Activated naive CD8-positive, alpha-beta T cell treated with anti-CD3 and anti-CD28 coated beads for 36 hours (primary cell): ENCODE measurements at places on chromosomes 16 and 17. TPM values are rescaled to one million over a fixed set of nuclear protein-coding genes. Genes with fewer than 3 reads are reported as not detected.

SYNGR3 gene
- total RNA-seq = 3.5 TPM

CEP295NL gene
- 0.19 TPM for total RNA-seq

UBN1 gene
- total RNA-seq = 30.1 TPM

ARHGAP23 gene
- total RNA-seq = 0.66 TPM

ZNF423 gene
- total RNA-seq = not detected

TSNAXIP1 gene
- total RNA-seq = 0.70 TPM

GRCh38 chr17:38353086-38353604 is 1.5 kb downstream of the SOCS7 start:
- no peak for DNase-seq

- DNase-seq = peak; percentile 27
Measured at GRCh38 chr17:31310886-31311285, 3.0 kb downstream of the EVI2B start.

- no peak for DNase-seq
Measured at GRCh38 chr17:77150196-77150595, 9.4 kb downstream of the SEC14L1 start.

GRCh38 chr16:87956365-87957231 is 5.4 kb downstream of the BANP start:
- peak; percentile 75 for DNase-seq

DNA sequence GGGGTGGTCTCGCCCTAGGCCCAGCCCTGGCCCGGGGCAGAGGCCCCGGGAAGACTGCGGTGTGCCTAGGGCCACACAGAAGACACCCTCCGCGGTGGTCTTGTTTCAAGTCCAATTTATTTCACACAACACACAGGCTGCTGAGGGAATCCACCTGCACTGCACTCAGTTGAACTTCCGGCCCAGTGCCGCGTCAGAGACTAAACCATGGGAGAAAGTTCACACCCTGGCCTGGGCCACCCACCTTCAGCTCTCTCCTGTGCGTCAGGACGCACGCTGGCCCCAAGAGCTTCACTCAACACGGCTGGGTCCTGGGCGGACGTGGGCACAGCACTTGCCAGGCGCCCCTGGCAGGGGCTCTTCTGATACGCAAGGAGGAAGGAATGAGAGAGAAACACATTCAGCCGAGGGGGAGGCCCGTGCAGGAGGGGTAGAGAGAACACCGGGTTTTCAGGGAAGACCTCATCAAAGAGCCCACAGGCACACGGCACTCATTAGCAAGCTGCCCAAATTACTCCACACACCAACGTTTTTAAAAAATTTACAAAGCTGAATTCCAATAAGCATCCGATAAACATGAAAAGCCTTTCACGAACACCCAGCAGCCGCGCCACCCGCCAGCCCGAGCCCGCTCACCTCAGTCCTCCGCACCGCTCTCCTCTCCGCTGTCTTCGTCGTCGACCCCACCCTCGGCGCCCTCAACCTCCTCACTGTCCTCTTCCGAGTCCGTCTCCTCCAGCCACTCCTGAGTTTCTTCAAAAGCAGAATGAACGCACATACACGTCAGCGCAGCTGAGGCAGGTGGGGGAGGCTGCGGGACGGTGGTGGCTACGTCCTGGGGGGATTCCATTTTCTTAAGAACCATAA is 57.8 kb downstream of the KLHDC4 start:
- DNase-seq = no peak

GRCh38 chr17:51707216-51707615 is 446.9 kb downstream of the UTP18 start:
- DNase-seq = no peak

DNA sequence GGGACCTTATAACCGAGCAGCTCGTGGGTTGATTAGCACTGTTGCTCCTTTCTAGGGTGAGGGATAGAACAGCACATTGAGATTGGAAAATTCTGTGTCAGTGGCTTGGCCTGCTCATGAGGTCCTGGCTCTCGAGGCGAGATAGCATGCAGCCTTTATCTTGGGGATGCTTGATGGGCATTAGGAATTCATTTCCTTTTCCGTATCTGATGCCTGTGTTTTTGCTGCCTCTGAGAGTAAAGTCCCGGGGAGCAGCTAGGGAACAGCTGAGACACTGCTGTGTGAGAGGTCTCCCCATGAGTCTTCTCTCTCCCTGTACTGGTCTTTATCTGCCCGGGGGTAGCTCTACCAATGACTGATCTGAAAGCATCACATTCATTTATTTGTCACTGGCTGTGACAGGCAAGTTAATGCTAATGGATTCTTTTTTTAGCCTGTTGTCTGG is 14.5 kb downstream of the MSI2 start:
- DNase-seq = no peak

DNA sequence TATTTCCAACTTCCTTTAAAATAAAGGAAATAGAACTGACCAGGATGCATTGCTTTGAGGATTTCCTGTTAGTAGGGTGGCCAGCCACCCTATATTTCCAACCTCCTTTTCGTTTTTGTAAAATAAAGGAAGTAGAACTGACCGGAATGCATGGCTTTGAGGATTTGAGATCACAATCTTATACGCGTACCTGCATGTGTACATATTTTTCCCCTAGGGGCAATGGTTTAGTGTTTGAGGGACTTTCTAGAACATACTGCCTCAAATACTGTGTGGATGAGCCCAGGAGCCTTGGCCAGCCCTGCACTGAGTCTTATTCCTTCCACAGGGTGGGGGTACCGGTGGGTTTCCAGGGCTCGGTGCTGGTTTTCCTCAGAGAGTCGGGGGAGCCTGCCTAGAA is 25.6 kb downstream of the MAPK8IP3 start:
- no peak for DNase-seq

- DNase-seq = peak; percentile 65
Measured at GRCh38 chr16:70430667-70431536, 8.0 kb downstream of the ST3GAL2 start.

DNA sequence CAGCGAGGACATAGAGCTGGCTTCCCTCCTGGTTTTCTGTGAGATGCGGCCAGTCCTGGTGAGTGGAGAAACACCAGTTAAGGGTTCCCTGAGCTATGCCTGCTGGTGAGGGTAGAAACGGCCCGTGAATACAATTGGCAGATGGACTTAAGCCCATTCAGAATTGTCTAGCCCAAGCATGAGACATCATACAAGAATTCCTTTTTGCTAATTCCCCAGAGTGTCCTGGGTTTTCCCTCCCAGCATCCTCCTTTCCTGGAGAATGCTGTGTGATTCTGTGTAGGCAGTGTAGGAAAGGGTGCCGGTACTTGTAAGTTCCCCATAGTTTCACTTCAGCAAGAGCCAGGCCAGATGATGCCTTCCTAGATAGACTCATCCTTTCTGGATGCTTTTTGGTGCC is 65.1 kb downstream of the SDR42E1 start:
- DNase-seq = no peak

DNA sequence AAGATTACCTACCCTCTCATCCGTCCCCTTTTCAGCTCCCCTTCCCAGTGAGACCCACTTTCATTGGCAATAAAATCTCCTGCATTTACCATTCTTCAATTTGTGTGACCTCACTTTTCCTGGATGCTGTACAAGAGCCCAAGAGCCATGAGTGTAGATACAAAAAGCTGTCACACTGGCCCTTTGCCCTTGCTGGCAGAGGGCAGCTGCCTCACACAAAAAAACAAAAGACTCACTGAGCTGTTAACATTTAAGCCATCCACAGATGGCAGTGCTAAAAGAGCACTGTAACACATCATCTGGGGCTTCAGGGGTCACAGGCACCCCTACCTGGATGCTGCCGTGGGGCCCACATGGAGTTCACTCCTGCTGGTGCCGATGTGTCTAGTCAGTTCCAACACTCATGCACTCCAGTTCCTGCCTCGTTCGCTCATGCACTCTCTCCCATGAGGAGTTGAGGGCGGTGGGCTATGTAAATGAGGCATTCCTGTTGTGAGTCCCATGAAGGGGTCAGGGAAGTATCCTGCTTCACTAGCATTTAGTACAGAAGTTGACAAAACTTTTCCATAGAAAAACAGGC is 123.1 kb downstream of the CA10 start:
- DNase-seq = no peak

DNA sequence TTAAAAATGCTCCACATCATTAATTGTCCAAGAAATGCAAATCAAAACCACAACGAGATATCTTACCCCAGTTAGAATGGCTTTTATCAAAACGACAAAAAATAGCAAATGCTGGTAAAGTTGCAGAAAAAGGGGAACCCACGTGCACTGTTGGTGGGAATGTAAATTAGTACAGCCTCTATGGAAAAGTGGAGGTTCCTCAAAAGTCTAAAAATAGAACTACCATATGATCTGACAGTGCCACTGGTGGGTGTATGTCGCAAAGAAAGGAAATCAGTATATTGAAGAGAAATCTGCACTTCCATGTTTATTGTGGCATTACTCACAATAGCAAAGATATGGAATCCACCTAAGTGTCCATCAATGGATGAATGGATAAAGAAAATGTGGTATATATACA is 38.2 kb upstream of the ZFHX3 start:
- no peak for DNase-seq

GRCh38 chr17:50322271-50322670 is 23.7 kb upstream of the XYLT2 start:
- no peak for DNase-seq

DNA sequence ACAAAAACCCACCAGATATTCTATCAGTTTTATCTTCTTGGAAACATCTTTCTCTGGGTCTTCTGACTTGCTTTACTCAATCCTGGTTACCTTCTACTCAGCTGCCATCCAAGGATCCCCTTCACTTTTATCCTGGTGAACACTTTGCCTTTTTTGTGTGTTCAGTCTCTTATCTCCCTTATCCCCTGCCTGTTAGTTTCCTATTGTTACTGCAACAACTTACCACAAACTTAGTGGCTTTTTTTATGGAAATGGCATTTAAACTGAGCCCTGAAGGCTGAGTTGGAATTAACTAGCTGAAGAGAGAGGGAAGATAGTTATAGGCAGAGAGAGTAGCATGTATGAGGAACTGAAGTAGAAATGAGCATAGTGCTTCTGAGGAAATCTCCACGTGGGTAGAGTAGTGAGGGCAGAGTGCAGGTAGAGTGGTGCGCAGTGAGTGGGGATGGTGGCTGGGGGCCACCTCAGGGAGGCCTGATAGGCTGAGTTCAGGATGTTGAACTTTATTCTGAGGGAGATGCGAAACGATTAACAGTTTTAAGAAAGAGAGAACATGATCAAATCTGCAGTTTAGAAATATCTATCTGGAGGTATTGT is 26.3 kb downstream of the TANGO6 start:
- no peak for DNase-seq

- peak; percentile 48 for DNase-seq
Measured at GRCh38 chr16:54193665-54194333, 92.8 kb downstream of the IRX3 start.

DNA sequence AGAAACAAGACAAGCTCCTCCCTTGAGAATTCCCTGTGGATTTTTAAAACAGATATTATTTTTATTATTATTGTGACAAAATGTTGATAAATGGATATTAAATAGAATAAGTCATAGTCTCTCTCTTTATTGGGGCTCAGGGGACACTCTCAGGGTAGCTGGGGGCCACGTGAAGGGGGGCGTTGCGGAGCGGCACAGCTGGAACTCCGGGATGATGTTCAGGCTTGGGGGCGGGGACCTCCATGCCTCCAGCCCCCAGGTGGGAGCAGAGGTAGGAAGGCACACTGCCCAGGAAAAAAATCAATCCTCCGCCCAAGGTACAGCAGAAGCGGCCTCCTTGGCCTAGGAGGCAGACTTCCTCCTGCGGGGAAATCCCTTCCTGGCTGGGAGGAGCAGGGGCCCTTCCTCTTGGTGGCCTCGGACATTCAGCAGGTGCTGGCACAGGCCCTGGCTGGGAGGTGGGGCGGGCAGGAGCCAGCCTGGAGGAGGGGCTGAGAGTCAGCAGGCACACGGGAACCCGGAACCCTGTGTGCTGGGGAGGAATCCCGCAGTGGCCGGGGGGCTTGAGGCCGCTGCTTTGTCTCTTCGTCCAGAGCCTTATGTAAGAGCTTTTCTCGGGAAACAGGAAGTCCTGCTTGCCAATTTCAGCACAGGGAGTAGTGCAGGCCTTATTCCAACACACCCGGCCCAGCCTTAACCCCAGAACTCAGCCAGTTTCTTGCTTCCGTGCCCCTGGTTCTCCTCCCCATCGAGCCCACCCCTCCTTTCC is 591 bp upstream of the TNFSF13 start:
- DNase-seq = peak; percentile 52

DNA sequence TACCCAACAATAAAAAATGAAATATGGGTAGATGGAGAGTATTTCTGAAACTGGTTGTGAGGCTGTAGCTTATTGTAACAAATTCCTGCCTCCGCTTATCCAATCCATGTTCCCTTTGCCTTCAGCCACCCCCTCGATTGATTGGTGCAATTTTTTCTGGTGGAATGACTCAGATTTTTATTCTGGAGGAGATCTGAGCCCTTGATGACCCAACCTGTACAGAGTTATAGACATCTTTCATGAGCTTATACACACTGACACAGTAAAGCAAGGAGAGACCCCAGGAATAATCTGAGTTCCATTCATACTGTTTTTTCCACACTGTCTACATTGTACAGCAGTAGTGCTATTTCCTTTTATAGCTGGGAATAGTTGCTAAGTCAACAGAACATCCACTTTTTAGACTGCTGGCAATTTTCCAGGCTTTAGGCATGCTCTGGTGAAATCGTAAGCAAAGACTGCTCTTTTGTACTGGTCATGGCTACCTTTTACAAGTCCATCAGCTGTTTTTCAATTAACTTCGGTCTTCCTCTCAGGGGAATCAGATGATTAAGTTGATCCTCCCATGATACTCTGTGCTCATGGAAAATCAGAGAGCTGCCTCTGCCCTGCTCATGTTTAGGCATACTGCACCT is 30.1 kb downstream of the CCL4 start:
- no peak for DNase-seq

- DNase-seq = no peak
Measured at GRCh38 chr16:881219-882097, 80.9 kb upstream of the GNG13 start.

- DNase-seq = peak; percentile 31
Measured at GRCh38 chr17:77011173-77012011, 129.4 kb upstream of the SEC14L1 start.

DNA sequence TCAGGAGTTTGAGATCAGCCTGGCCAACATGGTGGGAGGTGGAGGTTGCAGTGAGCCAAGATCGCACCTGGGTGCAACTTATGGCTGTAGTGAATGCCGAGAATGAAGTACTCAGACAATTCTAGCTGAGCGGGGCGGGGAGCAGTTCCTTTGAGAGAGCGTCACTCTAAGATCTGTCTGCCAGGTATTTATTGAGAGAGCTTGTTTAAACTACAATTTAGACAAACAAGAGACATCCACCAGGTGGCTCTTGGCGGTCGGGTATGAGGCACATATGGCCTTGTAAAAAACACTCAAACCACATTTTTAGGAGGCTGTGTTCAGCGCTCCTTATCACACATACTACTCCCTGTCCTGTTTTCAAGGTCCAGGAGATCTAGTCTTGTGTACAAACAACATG is 40.6 kb upstream of the CDH1 start:
- DNase-seq = no peak

DNA sequence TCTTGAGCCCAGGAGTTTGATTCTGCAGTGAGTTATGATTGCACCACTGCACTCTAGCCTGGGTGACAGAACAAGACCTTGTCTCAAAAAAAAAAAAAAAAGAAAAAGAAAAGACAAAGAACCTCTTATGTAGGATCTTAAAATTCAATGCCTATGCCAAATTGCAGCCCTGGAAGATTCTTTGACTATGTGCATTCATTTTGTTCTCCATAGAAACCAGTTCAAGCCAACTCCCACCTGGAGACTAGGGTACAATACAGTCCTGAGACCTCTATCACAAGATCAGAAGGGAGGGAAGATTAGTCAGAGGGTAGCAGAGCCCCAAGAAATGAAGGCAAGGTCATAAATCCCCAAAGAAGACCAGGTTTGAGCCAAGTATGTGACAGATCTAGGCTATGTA is 90.6 kb upstream of the HAS3 start:
- no peak for DNase-seq
